ENCODE measurements at places on chromosomes 5 and 9. TPM values are rescaled to one million over a fixed set of nuclear protein-coding genes. Genes with fewer than 3 reads are reported as not detected.

Gene SPOCK1
- 216 TPM for total RNA-seq

Gene TMEM171
- total RNA-seq = 26.5 TPM

Gene PRELID2
- 29.3 TPM for total RNA-seq

Gene SSNA1
- 84.6 TPM for total RNA-seq

Gene PPP3R2
- total RNA-seq = not detected

Gene MZB1
- not detected for total RNA-seq

Gene NXNL2
- not detected for total RNA-seq

Gene DIRAS2
- total RNA-seq = not detected

Gene ABLIM3
- 47.9 TPM for total RNA-seq

Gene RNF180
- 10.6 TPM for total RNA-seq

Gene KLHL9
- total RNA-seq = 46.5 TPM

Gene IFNA7
- total RNA-seq = not detected

Gene LCN12
- total RNA-seq = not detected

Gene CNTFR
- total RNA-seq = not detected
